ENCODE measurements at places on chromosomes 7 and 10. TPM values are rescaled to one million over a fixed set of nuclear protein-coding genes. Genes with fewer than 3 reads are reported as not detected.

DNA sequence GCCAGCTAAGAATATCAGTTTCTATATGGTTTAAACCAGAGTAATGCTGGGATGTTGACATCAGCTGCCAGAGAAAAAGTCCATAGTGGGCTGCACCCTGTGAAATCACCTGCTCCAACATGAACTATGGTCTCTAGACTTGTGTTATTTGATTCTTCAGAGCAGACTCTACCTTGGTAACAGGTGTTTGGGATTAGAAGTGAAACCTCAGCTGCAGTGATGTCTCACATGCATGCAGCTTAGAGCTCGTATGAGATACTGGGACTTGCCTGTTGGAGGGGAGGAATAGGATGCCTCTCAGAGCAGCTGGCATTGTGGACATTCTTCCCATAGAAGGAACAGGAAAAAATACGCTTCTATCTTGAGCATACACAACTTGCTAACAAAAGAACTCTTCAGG, 287.1 kb upstream of the CSTF2T start:
- DNase-seq = no peak

GRCh38 chr10:35378541-35379210, 42.4 kb downstream of the CCNY start:
- DNase-seq = no peak

The KDM7A gene
- 13.6 TPM for total RNA-seq

- DNase-seq = no peak
These were observed 134.2 kb downstream of the PTN start for GRCh38 chr7:137209151-137209817.

GRCh38 chr7:158887594-158887993, 31.2 kb downstream of the DYNC2I1 start:
- no peak for DNase-seq

The ATRNL1 gene
- total RNA-seq = 6.9 TPM

The LEP gene
- not detected for total RNA-seq

GRCh38 chr7:156318426-156318825, 322.1 kb upstream of the RNF32 start:
- no peak for DNase-seq

GRCh38 chr7:43164757-43165156, 52.3 kb downstream of the HECW1 start:
- no peak for DNase-seq

All from neural progenitor cell (in vitro differentiated cells).